Activated CD4-positive, alpha-beta T cell treated with anti-CD3 and anti-CD28 coated beads, Interleukin-2, amount 10 ng/mL, durations not matched to agents 24 days and 14 days (primary cell): ENCODE measurements at places on chromosomes 2 and 18. TPM values are rescaled to one million over a fixed set of nuclear protein-coding genes. Genes with fewer than 3 reads are reported as not detected.

The TRIM43 gene
- not detected in 2 replicates for total RNA-seq

The TUBA3D gene
- total RNA-seq, result not detected in 2 replicates

- no peaks in the 10 kb centered on the region for H3K4me1 ChIP-seq
- no peak overlapping the region for H3K27ac ChIP-seq
- no peak for DNase-seq
- no peaks in the 10 kb centered on the region for H3K36me3 ChIP-seq
- H3K27me3 ChIP-seq, result no peaks in the 10 kb centered on the region
Observed at GRCh38 chr2:18932853-18933252, 343.5 kb upstream of the NT5C1B start.

The STARD6 gene
- not detected in 2 replicates for total RNA-seq

DNA sequence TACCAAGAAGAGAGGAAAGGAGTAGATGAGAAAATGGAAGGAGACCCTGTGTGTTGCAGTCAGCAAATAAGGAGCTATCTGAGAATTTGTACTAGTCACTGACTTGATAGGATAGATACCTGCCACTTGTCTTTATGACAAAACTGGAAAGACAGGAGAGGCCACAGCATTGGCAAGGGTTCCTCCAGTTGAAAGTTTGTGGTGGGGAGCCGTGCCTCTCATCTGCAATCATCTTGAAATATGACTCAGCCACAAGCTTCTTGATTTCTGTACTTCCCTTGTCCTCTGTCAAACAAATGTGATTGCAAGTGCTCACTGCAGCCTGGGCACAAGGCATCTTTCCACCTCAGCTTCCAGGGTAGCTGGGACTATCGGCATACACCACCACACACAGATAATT, 99.1 kb downstream of the GREB1L start:
- no peak overlapping the region for H3K4me3 ChIP-seq
- no peaks in the 10 kb centered on the region for H3K4me1 ChIP-seq
- H3K27me3 ChIP-seq, result peaks cover 2% of the 10 kb centered on the region
- no peak overlapping the region for H3K27ac ChIP-seq
- no peaks in the 10 kb centered on the region for H3K36me3 ChIP-seq
- DNase-seq, result no peak

The TMEM178A gene
- 0.14 TPM in 1 of 2 replicates, not detected in the other for total RNA-seq

DNA sequence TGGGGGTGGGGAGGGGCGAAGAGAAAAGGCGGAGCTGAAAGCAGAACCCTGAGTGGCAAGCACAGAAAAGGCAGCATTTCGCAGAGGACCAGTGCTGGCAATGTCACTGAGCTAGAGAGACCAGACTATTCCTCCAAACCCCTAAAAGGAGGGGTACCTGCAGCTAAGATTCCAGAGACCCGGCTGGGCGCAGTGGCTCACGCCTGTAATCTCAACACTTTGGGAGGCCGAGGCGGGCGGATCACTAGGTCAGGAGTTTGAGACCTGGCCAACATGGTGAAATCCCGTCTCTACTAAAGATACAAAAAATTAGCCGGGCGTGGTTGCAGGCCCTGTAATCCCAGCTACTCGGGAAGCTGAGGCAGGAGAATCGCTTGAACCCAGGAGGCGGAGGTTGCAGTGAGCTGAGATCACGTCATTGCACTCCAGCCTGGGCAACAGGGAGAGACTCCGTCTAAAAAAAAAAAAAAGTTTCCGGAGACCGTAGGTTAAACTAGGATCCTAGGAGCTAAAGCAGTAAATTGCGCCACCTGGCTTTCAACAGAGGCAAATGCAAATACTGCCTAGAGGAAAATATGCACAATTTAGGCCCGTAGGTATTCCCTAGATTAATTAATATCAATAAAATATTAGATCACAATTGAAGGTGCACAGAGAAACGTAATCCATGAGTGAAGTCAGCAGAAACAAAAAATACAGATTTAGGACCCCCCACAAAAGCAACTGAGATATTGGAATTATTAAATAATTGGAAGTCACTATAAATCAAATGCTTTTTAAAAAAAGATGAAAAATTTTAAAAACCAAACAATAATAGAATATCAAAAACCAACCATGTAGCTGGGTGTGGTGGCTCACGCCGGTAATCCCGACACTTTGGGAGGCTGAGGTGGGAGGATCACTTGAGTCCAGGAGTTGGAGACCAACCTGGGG, 4.9 kb downstream of the UCN start:
- no peak overlapping the region for H3K27ac ChIP-seq
- peak overlapping the region; percentile 71 for H3K4me3 ChIP-seq
- H3K4me1 ChIP-seq, result peaks cover 5% of the 10 kb centered on the region
- DNase-seq, result peak; percentile 85
- peaks cover 19% of the 10 kb centered on the region for H3K27me3 ChIP-seq

DNA sequence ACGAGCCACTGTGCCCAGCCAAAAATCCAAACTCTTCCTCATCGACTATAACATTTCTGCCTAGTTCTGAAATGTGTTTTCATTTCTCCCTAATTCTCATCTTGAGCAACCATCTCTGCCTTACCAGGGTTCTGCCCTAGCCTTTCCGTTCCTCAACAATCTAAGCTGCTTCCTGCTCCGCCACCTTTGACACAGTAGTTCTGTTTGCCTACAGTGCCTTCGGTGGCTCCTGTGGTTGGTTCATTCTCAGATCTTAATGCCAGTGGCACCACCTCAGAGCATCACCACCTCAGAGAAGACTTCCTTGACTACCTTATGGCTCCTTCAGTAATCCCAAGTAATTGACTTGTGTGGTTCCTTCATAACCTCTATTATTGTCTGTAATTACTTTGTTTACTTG, 3.8 kb downstream of the SOCS6 start:
- H3K36me3 ChIP-seq, result peaks cover 1% of the 10 kb centered on the region
- peaks cover 24% of the 10 kb centered on the region for H3K27me3 ChIP-seq
- no peak overlapping the region for H3K4me3 ChIP-seq
- no peak for DNase-seq
- peaks cover 10% of the 10 kb centered on the region for H3K4me1 ChIP-seq

GRCh38 chr2:20057268-20057667, 5.8 kb upstream of the LAPTM4A start:
- no peak for DNase-seq
- no peaks in the 10 kb centered on the region for H3K36me3 ChIP-seq
- H3K27ac ChIP-seq, result no peak overlapping the region
- H3K4me3 ChIP-seq, result no peak overlapping the region

DNA sequence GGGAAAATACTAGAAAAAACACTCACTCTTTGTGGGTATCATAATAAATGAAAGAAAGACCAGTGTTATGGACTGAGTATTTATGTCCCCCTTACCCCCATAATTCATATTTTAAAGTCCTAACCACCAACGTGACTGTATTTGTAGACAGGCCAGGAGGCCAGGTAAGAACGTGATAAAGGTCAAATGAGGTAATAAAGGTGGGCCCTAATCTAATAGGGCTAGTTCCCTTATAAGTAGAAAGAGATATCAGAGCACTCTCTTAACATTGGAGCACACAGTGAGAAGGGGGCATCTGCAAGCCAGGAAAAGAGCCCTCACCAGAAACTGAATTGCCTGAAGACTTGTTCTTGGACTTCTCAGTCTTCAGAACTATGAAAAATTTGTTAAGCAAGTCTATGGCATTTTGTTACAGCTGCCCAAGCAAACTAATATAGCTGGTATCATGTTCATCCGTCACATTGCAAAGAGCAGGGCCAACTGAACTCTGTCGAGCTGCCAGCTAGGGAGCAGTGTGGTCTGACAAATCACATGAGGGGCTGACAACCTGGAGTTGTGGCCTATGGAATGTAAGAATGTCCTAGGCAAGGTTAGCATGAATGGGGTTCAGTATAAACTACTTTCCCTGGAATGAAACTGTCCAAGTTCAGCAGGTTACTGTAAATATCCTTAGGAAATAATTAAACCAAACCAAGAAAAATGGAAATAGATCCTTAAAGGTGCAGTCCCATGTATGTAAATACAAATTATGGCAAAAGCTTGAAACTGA, 280.9 kb downstream of the ZNF385B start:
- no peak for DNase-seq
- no peaks in the 10 kb centered on the region for H3K4me1 ChIP-seq
- H3K4me3 ChIP-seq, result no peak overlapping the region
- H3K27ac ChIP-seq, result no peak overlapping the region
- no peaks in the 10 kb centered on the region for H3K36me3 ChIP-seq

- peaks cover 2% of the 10 kb centered on the region for H3K27me3 ChIP-seq
- H3K36me3 ChIP-seq, result no peaks in the 10 kb centered on the region
- H3K27ac ChIP-seq, result no peak overlapping the region
- H3K4me1 ChIP-seq, result peaks cover 12% of the 10 kb centered on the region
- no peak overlapping the region for H3K4me3 ChIP-seq
Observed at GRCh38 chr2:172179045-172179701, 76.5 kb upstream of the DLX2 start.

GRCh38 chr18:77173275-77174030, 40.9 kb upstream of the MBP start:
- H3K36me3 ChIP-seq, result no peaks in the 10 kb centered on the region
- no peaks in the 10 kb centered on the region for H3K4me1 ChIP-seq
- H3K4me3 ChIP-seq, result no peak overlapping the region
- no peak for DNase-seq
- H3K27me3 ChIP-seq, result peaks cover 4% of the 10 kb centered on the region
- H3K27ac ChIP-seq, result no peak overlapping the region

- no peak overlapping the region for H3K4me3 ChIP-seq
- peaks cover 19% of the 10 kb centered on the region for H3K4me1 ChIP-seq
- no peak for DNase-seq
Observed at GRCh38 chr2:231673348-231673770, 35.0 kb upstream of the PTMA start.

DNA sequence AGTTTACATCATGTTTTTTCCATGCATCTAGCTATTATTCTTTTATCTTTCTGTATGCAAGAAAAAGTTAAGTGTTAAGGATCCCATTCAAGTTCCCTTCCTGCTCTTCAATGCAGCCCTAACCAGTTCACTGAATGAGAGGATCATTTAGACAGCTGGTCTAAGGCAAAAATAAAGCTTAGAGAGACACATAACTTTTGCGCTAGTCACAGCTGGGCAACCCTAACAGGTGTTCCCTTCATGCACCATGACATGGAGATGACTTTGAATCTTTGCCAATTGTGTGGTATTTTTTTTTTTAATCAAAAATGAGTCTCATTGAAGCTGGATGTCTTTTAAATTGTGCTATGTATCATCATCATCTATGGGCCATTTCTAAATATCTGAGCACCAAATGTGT, 393.8 kb upstream of the CYRIA start:
- no peaks in the 10 kb centered on the region for H3K36me3 ChIP-seq
- H3K27me3 ChIP-seq, result no peaks in the 10 kb centered on the region
- DNase-seq, result no peak
- no peak overlapping the region for H3K27ac ChIP-seq
- H3K4me3 ChIP-seq, result no peak overlapping the region

- DNase-seq, result no peak
- H3K4me3 ChIP-seq, result no peak overlapping the region
- no peaks in the 10 kb centered on the region for H3K36me3 ChIP-seq
- no peaks in the 10 kb centered on the region for H3K27me3 ChIP-seq
- no peaks in the 10 kb centered on the region for H3K4me1 ChIP-seq
Observed at GRCh38 chr18:32798209-32798960, 25.6 kb upstream of the KLHL14 start.

DNA sequence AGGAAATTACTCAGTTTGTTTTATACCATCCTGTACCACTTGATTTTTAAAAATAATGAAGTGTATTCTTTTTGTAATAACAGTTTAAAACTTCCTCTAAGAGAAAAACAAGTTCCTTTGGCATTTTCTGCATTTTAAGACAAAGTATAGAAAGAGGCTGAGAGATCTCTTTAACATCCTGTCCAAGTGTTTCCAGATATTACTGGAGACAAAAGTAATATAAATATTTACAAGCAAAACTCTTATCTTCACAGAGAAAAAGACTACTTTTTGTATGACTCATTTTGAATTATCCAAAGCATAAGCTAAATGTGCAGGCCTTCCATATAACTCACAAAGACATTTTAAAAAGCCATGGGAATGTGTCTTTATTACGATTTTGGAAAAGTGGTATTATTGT, 221.1 kb downstream of the RDH14 start:
- no peak overlapping the region for H3K27ac ChIP-seq
- H3K36me3 ChIP-seq, result no peaks in the 10 kb centered on the region
- no peak for DNase-seq
- H3K4me1 ChIP-seq, result no peaks in the 10 kb centered on the region

GRCh38 chr18:27865431-27865830, 311.5 kb downstream of the CDH2 start:
- no peaks in the 10 kb centered on the region for H3K4me1 ChIP-seq
- H3K27ac ChIP-seq, result no peak overlapping the region
- H3K27me3 ChIP-seq, result no peaks in the 10 kb centered on the region
- DNase-seq, result no peak

- H3K4me1 ChIP-seq, result no peaks in the 10 kb centered on the region
- H3K36me3 ChIP-seq, result no peaks in the 10 kb centered on the region
- peaks cover 9% of the 10 kb centered on the region for H3K27me3 ChIP-seq
- H3K4me3 ChIP-seq, result no peak overlapping the region
- no peak for DNase-seq
Observed at GRCh38 chr2:191951376-191951775, 104.5 kb upstream of the CAVIN2 start.

DNA sequence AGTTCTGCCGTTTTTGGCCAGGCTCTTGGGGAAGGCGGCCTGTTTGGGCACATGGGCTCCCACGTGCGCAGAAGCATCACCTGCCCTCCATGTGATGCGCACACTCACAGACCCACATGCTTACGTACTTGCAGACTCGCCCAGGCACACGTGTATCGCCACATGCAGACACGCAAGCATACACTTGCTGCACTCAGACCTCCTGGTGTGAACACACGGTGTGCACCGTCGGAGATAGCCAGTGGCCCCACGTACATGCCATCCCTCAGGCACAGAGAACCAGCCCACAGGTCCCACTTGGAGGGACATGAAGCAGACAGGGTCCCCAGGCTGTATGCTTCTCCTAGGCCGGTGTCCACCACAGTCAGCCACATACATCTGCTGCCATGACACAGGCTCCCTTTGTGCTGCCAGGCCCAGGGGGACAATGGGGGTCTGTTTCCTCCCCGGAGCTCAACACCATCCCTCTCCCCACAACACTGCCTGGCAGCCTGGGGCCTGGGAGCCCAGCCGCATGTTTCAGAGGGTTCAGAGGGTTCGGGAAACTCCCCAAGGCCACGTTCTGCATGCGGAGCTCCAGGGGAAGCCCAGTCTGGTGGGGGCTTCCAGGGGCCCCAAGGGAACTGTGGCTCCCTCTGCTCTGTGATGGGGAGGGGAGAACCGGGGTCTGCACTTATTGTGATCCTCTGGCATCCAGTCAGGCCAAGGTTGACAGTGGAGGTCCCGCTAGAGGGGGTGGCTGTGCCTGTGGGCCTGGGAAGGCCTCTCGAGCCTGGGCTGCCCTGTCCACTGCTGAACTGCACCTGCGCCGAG, 208.1 kb upstream of the HAAO start:
- no peak overlapping the region for H3K4me3 ChIP-seq
- H3K27me3 ChIP-seq, result peaks cover 15% of the 10 kb centered on the region
- no peak overlapping the region for H3K27ac ChIP-seq
- no peaks in the 10 kb centered on the region for H3K4me1 ChIP-seq
- no peak for DNase-seq
- H3K36me3 ChIP-seq, result no peaks in the 10 kb centered on the region
